ENCODE measurements at places on chromosomes 5 and 9.

GRCh38 chr9:133731876-133732638 lies 6.1 kb downstream of the SARDH start:
- peak; percentile 32 for DNase-seq

DNA sequence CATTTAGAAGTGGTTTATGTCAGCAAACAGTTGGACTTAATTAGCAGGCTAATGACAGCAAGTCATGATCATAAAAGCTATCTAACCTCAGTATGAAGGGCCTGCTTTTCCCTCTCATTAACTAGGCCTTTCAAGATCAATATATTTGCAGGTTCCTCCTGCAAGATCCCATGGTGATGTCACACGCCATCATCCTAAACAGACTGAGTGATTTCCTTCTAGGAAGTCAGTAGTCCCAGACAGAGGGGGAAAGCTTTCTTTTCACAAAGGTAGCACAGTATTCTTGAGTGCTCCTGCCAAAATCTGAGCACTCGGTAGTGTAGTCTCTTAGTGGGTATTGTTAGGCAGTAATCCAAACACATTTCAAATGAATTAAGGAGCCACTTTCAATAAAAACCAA lies 52.5 kb downstream of the UIMC1 start:
- no peak for DNase-seq

GRCh38 chr5:171093598-171093997 lies 215.4 kb upstream of the TLX3 start:
- no peak for DNase-seq

GRCh38 chr5:173495225-173495904 lies 121.1 kb downstream of the BOD1 start:
- no peak for DNase-seq

GRCh38 chr5:141639357-141640050 lies 2.7 kb downstream of the RELL2 start:
- DNase-seq: no peak

GRCh38 chr5:105840800-105841199 lies 1829.9 kb downstream of the EFNA5 start:
- DNase-seq: no peak

DNA sequence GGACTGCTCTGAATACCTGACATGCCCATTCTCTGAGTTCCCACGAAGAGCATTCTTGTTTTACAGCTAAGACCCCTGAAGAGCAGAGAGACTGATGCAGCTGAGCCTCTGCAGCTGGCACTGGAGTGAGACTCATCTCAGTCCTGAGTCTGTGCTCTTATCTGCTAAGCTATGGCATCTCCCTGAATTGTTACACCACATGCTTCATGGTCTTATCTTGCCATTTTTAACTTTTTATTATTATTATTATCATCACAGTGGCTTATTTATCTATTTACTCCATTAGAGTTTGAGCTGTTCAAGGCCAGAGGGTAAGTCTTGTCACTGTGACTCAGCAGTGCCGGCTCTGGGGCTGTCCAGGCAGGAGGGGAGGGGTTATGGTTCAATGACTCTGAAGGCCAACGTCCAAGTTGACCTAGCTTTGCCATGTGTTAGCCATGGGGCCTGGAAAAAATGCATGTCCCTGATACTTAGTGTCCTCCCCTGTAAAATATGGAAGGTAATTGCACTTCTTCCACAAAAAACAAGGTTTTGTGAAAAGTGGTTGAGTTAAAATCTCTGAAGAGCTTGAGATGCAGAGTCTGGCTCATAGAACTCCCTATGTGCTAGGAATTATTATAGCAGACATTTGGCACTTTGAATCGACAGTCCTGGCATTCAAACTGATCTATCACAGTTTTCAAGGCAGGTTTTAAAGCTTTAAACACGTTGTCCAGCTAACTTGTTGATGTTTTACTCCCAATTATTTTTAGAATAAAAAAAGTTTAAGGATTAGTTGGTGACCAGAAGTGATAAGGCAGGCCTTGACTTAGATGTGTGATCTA lies 94.6 kb downstream of the ALDH1A1 start:
- no peak for DNase-seq

GRCh38 chr5:8934455-8934854 lies 611.4 kb downstream of the SEMA5A start:
- DNase-seq: no peak

- DNase-seq: no peak
Observed at GRCh38 chr5:168366116-168366515, 74.7 kb downstream of the WWC1 start.

GRCh38 chr5:12013351-12013750 lies 109.1 kb upstream of the CTNND2 start:
- no peak for DNase-seq

DNA sequence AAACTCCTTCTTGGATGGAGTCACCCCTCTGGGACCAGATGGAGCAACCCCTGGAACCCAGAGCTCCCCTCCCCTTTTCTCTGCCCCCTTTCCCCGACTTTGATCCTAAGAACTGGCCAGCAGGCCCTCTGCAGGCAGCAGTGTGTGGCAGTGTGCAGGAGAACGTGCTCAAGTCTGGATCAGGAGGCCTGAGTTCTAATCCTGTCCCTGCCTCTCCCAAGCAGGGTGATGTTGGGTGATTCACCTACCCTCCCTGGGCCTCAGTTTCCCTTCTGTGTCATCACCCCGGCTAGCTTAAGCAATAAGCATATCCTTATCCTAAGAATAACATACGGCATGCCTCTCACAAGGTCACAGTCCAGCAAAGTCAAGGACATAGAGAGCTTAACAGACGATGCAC lies 67.6 kb downstream of the C9orf50 start:
- DNase-seq: no peak

DNA sequence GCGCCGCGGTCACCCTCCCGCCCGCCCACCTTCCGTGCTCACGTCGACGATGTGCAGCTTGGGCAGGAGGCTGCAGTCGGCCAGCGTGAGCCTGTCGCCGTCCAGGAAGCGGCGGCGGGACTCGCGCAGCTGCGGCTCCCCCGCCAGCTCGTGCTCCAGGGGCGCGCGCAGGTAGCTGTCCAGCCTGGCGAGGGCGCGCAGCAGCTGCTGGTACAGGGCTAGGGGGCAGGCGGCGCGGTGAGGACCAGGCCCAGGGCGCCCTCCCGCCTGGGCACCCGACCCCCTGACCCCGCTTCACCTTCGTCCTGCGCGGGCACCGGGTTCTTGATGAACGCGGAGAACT lies 1.5 kb downstream of the CLIC3 start:
- no peak for DNase-seq

DNA sequence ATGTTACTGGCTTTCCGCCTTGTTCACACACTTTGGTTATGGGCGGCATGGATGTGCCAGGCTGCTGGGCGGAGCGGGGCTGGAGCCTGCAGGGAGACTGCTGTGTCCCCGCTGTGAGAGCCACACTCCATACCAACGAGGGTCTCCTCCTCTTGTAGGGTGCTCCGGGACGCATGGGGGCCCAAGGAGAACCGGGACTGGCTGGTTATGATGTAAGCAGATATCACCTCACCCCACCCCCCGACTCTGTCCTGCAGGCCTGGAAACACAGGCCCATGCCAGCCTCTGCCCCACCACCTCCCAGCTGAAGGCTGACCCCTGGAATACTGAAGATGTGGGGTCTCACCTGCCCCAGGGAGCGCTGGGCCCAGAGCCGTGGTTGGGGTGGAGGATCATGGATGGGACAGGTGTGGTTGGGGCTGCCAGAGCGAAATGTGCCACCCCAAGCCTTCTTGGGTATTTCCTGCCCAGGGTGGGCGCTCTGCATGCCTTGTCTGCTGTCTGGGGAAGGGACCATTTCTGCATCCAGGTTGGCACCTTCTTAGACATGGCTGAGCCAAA lies 39.3 kb upstream of the ORM1 start:
- DNase-seq: no peak

Data from suppressor macrophage (primary cell).